ENCODE measurements at places on chromosomes 1 and 21. TPM values are rescaled to one million over a fixed set of nuclear protein-coding genes. Genes with fewer than 3 reads are reported as not detected.

AIRE gene
- not detected for total RNA-seq

ITLN2 gene
- total RNA-seq, result not detected

TTC39A gene
- not detected for total RNA-seq

DNA sequence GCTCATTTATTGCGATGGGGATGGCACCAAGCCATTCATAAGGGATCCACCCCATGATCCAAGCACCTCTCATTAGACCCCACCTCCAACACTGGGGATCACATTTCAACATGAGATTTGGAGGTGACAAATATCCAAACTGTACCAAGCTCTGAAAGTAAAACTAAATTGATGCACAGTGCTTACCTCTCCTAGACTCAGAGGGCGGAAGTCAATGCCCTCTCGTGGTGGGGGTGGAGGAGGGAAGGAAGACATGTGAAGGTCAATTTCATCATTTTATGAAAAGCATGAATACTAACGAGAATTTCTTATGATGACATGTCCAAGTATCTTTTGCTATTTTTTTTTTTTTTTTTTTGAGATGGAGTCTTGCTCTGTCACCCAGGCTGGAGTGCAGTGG lies 120.0 kb downstream of the PGBD5 start:
- H3K4me1 ChIP-seq, result peaks cover 24% of the 10 kb centered on the region
- peak; percentile 56 for DNase-seq
- H3K36me3 ChIP-seq, result no peaks in the 10 kb centered on the region
- no peak overlapping the region for H3K4me3 ChIP-seq
- H3K27ac ChIP-seq, result no peak overlapping the region

DNA sequence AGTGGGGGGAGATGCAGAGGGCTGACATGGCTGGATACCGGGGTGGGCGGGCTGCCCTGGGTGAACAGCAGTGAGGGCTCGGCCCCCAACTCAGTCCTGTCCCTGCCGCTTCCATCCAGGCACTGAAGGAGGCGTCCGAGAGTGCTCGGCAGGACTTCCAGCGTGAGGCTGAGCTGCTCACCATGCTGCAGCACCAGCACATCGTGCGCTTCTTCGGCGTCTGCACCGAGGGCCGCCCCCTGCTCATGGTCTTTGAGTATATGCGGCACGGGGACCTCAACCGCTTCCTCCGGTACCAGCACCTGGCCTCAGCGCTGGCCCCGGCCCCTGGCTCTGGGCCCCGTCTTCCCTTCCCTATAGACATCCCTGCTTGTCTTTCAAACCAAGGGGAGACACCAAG lies 15.6 kb downstream of the NTRK1 start:
- no peak overlapping the region for H3K27ac ChIP-seq
- peaks cover 3% of the 10 kb centered on the region for H3K27me3 ChIP-seq
- no peaks in the 10 kb centered on the region for H3K4me1 ChIP-seq
- no peaks in the 10 kb centered on the region for H3K36me3 ChIP-seq

DNA sequence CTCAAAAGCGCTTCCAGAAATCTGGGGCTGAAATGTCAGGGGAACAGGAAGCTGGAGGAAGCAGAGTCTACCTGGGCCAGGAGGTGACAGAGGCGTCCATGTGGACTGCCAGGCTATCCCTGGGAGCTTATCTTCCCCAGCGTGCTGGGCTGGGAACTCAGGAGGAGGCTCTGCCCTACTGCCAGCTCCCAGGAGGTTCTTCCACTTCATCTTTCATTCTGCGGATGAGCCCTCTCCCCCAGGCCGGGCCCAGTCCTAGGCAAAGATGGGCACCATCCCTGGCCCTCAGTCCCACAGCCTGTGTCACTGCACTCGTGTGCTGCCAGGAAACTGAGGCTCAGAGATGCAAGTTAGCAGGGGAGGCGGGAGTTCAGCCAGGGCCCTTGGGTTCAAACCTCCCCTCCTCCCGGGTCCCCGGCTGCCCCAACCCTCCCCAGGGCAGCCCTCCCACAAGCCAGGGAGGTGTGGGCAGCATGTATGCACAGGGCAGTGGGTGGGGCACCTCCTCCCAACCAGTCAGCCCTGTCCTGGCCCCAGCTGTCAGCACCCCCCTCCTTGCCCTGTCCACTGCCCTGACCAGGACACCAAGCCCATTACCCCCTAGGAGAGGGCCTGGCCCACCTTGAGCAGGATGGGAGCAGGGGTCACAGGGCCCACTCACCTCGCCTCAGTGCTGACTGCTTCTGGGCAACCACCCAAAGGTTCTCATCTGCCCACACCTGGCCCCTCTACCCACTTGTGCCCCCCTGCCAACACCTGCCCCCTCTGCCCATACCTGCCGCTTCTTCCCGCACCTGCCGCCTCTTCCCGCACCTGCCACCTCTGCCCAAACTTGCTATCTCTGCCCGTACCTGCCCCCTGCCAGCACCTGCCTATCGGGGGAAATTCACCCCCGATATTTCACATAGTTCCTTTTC lies 226.0 kb downstream of the NPHP4 start:
- no peaks in the 10 kb centered on the region for H3K36me3 ChIP-seq
- H3K27ac ChIP-seq, result no peak overlapping the region
- H3K27me3 ChIP-seq, result peaks cover 40% of the 10 kb centered on the region
- peaks cover 2% of the 10 kb centered on the region for H3K4me1 ChIP-seq
- no peak for DNase-seq
- no peak overlapping the region for H3K4me3 ChIP-seq

DNA sequence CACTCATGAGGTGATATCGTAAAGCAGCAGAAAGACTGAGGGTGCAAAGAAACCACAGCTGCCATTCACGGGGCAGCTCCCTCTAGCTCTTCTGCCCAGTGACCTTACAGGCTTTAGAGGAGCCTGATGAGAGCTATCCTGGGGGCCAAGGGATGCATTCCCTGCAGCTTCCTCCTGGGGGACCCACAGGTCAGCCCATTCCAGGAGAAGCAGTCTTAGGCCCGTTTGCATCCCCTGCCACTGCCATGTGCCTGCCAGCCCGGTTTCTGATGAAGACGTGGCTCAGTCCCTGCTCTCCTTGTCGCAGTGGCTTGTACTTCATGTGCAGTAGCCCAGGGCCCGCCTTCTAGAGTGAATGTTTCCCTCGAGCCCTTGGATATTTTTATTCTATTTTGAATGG lies 22.8 kb downstream of the ATP5PO start:
- no peaks in the 10 kb centered on the region for H3K27me3 ChIP-seq
- H3K36me3 ChIP-seq, result no peaks in the 10 kb centered on the region
- no peak for DNase-seq
- H3K4me1 ChIP-seq, result peaks cover 11% of the 10 kb centered on the region

DNA sequence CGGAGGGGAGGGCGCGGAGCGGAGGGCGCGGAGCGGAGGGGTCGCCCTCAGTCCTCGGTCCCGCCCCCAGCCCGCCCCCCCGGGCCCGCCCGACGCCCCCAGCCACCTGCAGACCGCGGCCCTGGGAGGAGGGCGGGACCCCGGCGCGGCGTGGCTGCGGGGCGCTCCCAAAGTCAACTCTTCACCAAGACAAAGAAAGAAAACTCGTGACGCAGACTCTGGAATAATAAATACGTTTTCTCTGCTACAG lies 1.2 kb downstream of the HES4 start:
- H3K4me1 ChIP-seq, result peaks cover 5% of the 10 kb centered on the region
- peaks cover 56% of the 10 kb centered on the region for H3K27me3 ChIP-seq
- H3K4me3 ChIP-seq, result no peak overlapping the region
- DNase-seq, result no peak
- no peaks in the 10 kb centered on the region for H3K36me3 ChIP-seq

GRCh38 chr1:69661686-69662085 lies 94.0 kb downstream of the LRRC7 start:
- H3K36me3 ChIP-seq, result no peaks in the 10 kb centered on the region
- no peak for DNase-seq
- no peak overlapping the region for H3K27ac ChIP-seq
- H3K27me3 ChIP-seq, result no peaks in the 10 kb centered on the region
- H3K4me3 ChIP-seq, result no peak overlapping the region
- H3K4me1 ChIP-seq, result no peaks in the 10 kb centered on the region

DNA sequence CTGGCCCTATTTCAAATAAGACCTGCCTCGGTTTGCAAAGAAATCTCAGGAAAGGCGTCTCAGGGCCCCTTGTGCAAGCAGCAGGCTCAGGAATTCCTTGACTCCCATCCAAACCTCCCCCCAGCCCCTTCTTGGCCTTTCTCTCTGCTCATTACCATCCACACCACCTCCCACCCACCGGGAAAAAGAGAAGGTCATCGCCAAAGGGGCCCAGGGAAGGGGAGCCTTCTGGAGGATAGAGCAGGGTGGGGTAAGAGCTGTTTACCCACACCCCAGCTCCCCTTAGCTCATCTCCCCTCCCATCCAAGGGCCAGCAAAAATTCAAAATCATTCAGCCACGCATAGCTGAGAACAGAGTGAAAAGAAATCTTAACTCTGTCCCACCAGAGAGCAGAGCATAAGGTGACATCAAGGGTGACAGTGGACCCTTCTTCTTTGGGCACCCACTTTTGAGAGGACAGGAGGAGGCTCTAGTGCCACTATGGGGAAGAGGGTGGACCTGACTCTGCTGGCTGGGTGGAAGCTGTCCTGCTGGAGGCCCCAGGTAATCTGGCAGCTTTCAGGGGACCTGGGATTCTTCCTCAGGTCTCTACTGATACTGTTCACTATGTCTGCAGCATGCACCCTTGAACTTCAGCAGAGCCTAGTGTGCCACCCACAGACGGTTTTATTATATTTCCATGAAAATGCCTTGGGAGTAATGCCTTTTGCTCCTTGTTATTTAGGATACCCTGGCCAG lies 3.9 kb upstream of the WNT2B start:
- H3K4me1 ChIP-seq, result peaks cover 9% of the 10 kb centered on the region
- no peak for DNase-seq
- H3K27ac ChIP-seq, result no peak overlapping the region
- H3K36me3 ChIP-seq, result no peaks in the 10 kb centered on the region
- H3K27me3 ChIP-seq, result peaks cover 64% of the 10 kb centered on the region
- no peak overlapping the region for H3K4me3 ChIP-seq

DNA sequence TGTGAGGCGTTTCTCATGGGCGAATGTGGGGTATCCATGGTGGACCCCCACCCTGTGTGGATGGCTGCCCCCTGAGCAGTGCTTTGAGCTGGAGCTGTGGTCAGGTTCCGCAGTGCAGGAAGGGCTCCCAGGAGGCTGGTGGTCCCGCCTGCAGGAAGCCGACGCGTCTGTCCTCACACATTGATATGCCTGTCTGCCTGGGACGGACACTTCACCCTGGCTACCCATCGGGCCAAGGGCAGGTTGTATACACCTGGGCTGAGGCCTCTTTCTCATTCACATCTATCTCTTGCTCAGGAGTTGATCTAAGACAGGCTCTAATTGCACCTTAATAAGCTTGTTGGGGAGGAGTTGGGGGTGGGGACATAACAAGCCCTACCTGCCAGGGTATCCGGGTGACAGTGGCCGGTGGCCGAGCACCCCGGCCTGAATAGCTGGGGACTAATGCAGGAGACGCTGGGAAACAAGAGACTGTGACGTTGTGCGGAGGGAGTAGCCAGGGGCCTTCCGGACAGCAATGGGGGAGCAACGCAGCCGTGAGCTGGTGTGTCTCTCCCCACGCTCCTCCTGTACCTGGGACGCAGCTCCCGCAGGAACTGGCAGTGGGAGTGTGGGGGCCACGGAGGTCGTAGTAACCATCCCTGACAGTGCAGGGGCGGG lies 21.7 kb downstream of the PDXK start:
- no peaks in the 10 kb centered on the region for H3K27me3 ChIP-seq
- no peak for DNase-seq
- H3K4me3 ChIP-seq, result no peak overlapping the region
- no peak overlapping the region for H3K27ac ChIP-seq
